ENCODE measurements at places on chromosomes 11 and 22.

- DNase-seq, result no peak
These were observed 17.7 kb upstream of the PRDM10 start for GRCh38 chr11:130020323-130020722.

DNA sequence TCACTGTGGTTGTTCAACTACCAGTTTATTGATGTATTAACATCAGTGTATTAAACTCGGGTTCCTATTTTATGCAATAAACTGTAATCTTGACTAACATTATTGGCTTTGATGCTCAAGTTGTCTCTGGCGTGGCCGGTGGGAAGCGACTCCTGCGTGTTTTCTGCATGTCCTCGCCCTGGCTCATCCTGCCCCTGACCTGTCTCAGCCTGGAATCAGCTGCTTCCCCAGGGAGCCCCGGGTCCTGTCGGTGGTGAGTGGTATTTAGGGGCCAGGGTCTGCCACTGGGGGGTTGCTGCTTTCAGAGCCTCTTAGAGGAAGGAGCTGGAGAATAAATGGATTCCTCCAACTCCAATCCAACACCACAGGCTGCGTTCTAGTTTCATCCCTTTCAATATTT, 22.5 kb downstream of the IFITM10 start:
- no peak for DNase-seq

GRCh38 chr11:126039485-126040271, 23.0 kb downstream of the CDON start:
- no peak for DNase-seq

DNA sequence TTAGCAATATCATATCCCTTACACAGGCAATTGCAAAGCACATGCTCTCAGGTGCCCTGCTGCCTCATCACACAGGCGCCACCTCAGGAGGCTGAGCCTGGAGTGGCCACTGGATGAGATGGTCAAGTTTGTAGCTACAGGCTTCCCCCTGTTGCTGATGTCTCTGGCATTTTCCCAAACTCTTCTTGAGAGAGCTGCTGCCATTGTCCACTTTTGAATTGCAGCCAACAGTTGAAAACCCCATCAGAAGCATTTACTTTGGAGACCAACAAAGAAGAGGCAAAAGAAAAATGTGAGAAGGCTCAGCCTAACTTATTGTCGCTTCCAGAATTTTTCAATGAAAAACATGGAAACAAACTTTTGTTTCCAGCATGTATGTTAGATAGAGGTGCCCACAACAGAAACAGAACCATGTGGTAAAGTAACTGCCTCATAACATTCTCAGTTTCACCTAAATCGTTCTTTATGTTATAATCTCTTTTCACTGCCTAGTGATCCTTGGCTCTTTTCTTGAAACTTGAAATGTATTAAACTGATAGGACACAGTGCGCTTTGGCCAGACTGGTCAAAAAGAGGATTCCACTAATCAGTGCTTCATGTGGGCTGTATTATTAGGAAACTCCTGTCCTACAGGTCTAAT, 47.6 kb upstream of the OR8B8 start:
- no peak for DNase-seq

DNA sequence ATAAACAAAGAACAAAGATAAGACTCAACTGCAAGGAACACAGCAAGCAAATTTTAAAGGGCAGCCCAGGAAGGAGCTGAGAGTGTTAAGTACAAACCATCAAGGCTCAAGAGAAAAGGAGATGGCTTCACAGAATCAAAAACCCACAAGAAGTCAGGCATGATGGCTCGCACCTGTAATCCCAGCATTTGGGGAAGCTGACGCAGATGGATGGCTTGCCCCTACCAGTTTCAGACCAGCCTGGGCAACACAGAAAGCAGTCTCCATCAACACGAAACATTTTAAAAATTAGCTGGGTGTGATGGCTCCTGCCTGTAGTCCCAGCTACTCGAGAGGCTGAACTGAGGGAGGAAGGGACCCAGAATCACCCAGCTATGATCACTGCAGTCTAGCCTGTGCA, 32.6 kb downstream of the MAPK1 start:
- DNase-seq, result no peak

GRCh38 chr11:116371146-116371545, 401.6 kb downstream of the BUD13 start:
- DNase-seq, result no peak

GRCh38 chr11:88042238-88042637, 133.0 kb downstream of the RAB38 start:
- no peak for DNase-seq

Measured in stimulated activated CD4-positive, alpha-beta T cell treated with anti-CD3 and anti-CD28 coated beads, Interleukin-2, amount 100 ng/mL, for 24 hours (primary cell).